ENCODE measurements at places on chromosomes 1 and 21.

DNA sequence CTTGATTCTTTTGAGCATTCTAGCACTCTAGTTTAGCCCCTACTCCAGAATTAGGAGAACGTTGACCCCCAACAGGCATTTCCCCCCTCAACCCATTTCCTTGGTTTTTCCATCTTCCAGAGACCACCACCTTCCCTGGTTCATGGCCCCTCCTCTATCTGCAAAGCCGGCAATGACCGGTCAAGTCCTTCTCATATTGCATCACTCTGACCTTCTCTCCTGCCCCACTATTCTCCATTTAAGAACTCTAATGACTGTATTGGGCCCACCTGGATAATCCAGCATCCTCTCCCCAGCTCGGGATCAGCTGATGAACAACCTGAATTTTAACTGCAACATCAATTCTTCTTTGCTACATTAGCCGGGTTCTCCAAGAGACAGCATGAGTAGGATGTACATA is 437.4 kb downstream of the NPHP4 start:
- DNase-seq, result no peak

DNA sequence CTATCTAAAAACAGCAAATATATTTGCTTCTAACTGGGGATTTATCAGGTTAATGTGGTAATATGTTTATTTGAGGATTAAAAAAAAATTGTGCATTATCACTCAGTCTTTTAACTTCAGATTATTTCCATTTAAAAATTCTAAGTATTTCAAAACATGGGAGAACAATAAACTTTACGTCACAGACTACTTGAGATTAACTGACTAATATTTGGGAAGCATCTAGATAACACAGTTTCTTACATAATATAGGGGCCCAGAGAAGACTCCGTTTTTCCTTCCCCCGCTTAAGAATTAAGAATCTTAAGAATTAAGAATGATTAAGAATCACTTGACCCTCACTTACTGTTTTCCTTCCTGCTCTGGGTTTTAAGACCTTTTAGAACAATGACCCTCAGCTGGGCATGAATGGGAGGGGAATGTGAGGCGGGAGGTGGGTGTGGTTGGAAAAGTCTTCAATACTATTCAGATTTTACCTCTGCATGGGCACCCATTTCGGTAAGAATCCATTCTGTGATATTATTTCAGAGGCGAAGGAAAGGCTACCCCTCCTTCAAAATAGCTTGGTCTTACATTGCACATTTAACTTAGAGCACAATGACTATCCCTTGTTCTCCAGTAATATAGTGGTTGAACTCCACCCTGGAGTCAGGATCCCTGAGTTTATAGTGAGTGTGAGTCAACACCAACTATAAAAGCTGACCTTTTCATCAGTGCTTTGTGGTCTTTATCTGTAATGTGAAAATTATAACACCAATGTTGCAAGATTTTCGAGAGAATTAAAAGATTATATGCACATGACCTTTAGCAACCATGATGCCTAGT is 821.3 kb downstream of the USP25 start:
- no peak for DNase-seq

- DNase-seq, result no peak
These were observed 151.9 kb downstream of the TNFSF18 start for GRCh38 chr1:172898866-172899265.

- DNase-seq, result no peak
These were observed 116.3 kb upstream of the CACYBP start for GRCh38 chr1:174883409-174883808.

DNA sequence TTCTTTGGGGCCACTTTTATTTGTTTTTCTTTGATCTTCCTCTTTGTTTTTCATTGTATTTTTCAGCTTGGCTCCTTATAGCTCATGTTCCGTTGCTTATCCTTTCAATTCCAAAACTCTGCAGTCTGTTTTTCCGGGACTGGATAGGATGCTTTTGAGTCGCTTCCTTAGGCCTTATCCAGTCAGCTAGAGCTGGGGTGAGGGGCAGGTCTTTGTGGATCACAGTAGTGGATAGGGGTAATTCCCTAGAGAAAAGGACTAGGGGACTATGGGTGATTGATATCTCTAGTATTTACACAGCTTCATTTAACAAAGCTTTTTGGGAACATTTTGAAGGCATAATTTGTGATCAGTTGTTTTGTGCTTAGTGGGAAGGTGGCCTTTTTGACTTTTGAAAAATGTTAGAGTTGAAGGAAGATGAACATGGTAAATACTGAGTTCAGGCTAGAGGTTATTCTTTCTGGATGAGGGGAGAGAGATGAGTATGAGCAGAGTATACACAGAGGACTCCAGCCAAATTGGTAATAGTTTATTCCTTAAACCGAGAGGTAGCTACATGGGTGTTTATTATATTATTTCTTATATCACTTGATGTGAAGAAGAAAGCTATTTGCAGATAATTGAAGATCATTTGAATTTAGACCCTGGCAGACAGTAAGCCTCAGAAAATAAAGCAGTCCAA is 22.5 kb downstream of the CEP350 start:
- no peak for DNase-seq

DNA sequence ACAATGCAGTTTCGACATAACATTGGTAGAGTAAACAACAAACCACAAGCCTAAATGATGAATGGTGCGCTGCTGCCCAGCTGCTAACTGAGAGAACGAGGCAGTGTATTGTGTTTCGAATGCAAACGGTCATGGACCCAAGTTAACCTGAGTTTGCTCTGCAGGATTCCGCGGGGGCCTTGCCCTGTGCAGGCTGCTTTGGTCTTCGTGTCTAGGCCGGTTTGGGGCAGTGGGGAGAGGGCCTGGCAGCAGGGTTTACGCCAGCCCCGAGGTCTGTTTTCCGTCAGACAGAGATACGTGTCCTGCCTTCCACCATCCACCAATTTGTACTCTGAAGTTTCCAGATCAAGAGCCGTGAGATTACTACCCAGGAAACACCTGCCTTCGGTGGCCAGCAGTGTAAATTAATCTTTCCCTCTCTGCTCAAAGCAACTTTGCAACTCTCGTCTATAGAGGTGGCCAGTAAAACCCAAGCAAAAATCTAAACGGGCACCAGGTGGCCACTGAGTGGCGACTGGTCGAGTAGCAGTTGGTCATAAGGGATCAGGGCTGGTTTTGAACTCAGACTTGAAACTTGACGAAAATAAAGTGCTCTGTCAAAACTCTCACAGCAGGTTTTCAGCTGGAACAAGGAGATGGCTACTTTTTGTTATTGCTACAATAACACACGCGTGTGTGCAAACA is 6.3 kb upstream of the PRDM15 start:
- no peak for DNase-seq
